Hematopoietic multipotent progenitor cell (in vitro differentiated cells): ENCODE measurements at places on chromosomes 7 and 10.
A peak's percentile ranks its signal among the peaks of the same experiment; 100 is the strongest.

DNA sequence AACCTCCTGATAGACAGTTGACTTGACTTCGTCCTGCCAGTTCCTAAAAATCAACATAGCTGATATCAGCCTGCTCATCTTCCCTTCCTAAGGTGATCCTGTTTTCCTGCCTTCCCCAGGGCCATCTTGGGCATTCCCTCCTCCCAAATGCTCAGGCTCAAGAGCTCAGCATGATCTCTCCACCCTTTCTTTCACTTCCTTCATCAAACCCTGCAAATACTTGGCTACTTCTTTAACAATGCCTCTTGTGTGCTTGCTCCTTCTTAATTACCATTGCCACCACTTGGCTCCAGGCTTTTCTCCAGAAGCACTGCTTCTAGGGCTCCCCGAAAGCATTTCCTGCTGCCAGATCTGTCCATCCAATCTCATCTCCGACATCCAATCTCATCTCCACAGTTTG, 7.3 kb downstream of the FSCN3 start:
- no peak for DNase-seq

DNA sequence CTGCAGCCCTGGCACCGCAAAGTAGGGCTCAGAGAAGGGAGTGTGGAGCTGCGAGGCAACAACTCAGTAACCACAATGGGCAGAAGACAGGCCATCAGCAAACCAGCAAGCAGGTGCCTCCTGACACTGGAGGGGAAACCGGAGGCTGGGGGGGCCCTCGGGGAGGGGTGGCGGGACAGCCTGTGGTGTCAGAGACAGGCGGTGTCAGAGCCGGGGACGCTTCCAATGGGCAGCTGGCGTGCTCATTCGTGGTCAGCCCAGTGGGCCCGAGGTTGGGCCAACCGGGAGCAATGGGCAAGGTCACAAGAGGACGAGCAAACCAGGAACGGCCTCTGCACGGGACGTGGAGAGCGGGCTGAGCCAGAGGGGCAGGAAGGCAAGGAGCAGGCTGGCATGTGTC, 158.1 kb downstream of the MAD1L1 start:
- no peak for DNase-seq

DNA sequence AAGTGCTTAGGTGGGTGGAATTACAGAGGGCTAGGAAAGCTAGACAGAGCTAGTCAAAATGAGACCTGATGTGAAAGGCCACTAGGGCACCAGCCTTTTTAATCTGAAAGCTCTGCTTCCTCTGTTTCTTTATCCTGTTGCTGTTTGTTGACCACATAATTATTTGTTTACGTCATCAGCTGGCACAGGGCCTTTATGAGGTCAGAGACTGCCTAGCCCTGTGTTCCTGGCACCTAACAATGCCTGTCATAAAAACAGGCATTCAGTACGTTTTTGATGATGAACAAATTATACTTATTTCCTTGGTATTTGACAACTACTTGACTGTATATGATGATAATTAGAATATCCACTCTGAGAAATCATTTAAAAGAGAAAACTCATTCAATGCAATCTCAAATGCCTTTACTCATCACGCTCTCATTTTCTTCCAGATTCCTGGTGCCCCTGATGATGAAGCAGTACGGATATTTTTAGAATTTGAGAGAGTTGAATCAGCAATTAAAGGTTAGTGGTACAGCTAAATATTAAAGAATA, 26.0 kb downstream of the RBM17 start:
- DNase-seq, result no peak

GRCh38 chr7:127347567-127348246, 44.8 kb downstream of the ZNF800 start:
- DNase-seq, result peak; percentile 72

- no peak for DNase-seq
Measured at GRCh38 chr10:120588311-120588710, 131.3 kb downstream of the PLPP4 start.

- DNase-seq, result no peak
Measured at GRCh38 chr10:3783682-3784432, 1.2 kb downstream of the KLF6 start.

GRCh38 chr7:101575721-101576120, 53.4 kb downstream of the MYL10 start:
- no peak for DNase-seq

DNA sequence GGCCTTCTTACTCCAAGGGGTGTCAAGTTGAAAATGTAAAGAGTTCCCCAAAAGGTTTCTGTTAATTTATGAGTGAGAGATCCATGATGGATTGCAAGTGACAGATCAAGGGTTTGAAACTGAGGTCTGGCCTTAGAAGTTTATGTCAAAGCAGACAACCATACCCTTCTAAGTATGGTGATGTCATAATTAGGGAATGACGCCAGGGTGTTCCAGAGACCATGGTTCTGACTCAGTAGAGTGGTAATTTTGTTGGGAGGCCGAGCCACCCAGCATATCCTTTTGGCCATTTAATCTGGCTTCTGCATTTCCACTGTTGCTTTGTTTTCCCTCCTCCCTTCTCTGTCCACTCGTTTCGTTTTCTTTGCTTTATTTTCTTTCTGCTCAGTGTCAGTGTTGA, 2.7 kb downstream of the TRUB1 start:
- DNase-seq, result no peak
